Cerebellum (tissue), 4 donors: ENCODE measurements at places on chromosomes 16 and 17.

- DNase-seq = peak; percentile 97
These were observed at the start of gene UBE2O for GRCh38 chr17:76452660-76453430. UBE2O (minus strand) TSS chr17:76453152; CDS start chr17:76453141, 11 bp downstream.

GRCh38 chr16:73152386-73153125, 104.6 kb upstream of the ZFHX3 start:
- no peak for DNase-seq

GRCh38 chr17:7443499-7444485, 1.1 kb upstream of the CHRNB1 start:
- DNase-seq = no peak

GRCh38 chr17:72004611-72005331, 116.0 kb upstream of the SOX9 start:
- DNase-seq = no peak

DNA sequence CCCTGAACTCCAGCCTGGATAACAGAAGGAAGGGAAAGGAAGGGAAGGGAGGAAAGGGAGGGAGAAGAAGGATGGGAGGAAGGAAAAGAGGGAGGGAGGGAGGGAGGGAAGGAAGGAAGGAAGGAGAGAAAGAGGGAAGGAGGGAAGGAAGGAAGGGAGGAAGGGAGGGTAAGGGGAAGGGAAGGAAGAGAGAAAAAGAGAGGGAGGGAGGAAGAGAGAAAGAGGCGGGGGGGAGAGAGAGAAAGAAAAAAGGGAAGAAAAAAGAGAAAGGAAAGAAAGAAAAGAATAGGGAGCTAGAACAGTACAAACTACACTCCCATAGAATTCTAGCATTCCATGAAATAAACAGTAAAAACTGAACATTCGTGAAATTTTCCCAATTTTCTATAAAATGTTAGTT, 23.1 kb upstream of the TRIM37 start:
- DNase-seq = no peak

- DNase-seq = no peak
These were observed 782.9 kb upstream of the SOX9 start for GRCh38 chr17:71337938-71338337.

GRCh38 chr16:10504404-10504885, 76.0 kb downstream of the EMP2 start:
- DNase-seq = no peak

- no peak for DNase-seq
These were observed 156.1 kb downstream of the PMP22 start for GRCh38 chr17:15108992-15109391.

DNA sequence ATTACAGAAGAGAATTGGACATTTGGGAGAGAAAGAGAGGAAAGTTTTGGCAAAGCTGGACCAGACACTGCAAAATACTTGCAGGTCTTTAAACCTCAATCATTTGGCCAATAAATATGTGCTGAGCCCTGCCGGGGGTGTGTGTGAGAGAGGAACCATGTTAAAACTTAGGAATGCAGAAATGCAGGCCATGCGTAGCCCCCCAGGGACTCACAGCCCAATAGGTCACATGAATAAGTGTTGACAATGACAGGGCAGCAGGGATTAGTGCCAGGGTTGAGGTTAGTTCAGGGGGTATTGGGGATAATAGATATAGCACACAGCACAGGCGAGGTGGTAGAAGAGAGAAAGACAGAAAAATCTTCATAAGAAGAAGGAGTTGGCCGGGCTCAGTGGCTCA, 113.3 kb upstream of the ADAMTS18 start:
- DNase-seq = no peak

DNA sequence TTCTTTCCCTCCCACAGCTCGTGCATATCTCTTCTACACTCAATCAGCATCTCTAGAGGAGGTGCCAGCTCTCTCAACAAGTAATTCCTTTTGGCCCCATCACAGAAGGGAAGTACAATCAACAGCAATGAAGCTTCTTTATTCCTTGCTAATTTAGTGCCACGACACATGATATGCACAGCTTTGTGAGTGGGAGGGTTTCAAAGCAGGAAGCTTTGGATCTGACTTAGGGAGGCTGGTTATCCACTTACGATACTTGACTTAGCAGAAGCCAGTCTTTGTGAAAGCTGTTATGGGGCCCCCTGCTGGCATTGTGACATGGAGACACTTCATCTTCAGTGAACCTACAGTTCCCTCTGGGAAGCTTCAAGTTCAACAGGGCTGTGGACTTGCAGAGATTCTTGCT, 81.0 kb downstream of the TMEM100 start:
- DNase-seq = no peak

- DNase-seq = peak; percentile 60
These were observed 694 bp downstream of the NF1 start for GRCh38 chr17:31095236-31096105.

- DNase-seq = no peak
These were observed 10.0 kb upstream of the NOS2 start for GRCh38 chr17:27810211-27810901.
